Activated naive CD4-positive, alpha-beta T cell treated with anti-CD3 and anti-CD28 coated beads, Interleukin-2, amount 50 U/mL, for 72 hours (primary cell): ENCODE measurements at places on chromosomes 5 and 9. TPM values are rescaled to one million over a fixed set of nuclear protein-coding genes. Genes with fewer than 3 reads are reported as not detected.

Gene FOXD4L5
- total RNA-seq, result 0.23 TPM

Gene RNF224
- not detected for total RNA-seq

Gene BTNL3
- total RNA-seq, result not detected

Gene NME5
- total RNA-seq, result not detected

Gene OMD
- not detected for total RNA-seq

Gene NR4A3
- 19.2 TPM for total RNA-seq

Gene ABO
- total RNA-seq, result not detected

Gene RLN1
- 1.7 TPM for total RNA-seq

Gene TAF1L
- total RNA-seq, result not detected

Gene CCL28
- 4.5 TPM for total RNA-seq

Gene RNF180
- total RNA-seq, result not detected

Gene ARL14EPL
- total RNA-seq, result not detected

Gene NUTM2F
- total RNA-seq, result not detected

Gene ZDHHC12
- total RNA-seq, result 59.9 TPM

Gene MAST4
- 41.7 TPM for total RNA-seq

Gene ACOT12
- total RNA-seq, result not detected

Gene GNG10
- 27.3 TPM for total RNA-seq

Gene RUFY1
- total RNA-seq, result 30.7 TPM

Gene TMEM171
- total RNA-seq, result not detected

Gene PCDHGA7
- total RNA-seq, result not detected

Gene LVRN
- total RNA-seq, result not detected

Gene PTGDS
- not detected for total RNA-seq

Gene OGN
- not detected for total RNA-seq

Gene SLC6A19
- not detected for total RNA-seq

Gene CENPK
- total RNA-seq, result 89.8 TPM

Gene OR4F3
- not detected for total RNA-seq

Gene ADCY2
- total RNA-seq, result not detected

Gene FAXDC2
- total RNA-seq, result not detected

Gene PDZD2
- 0.75 TPM for total RNA-seq

Gene SPATA31A3
- not detected for total RNA-seq

Gene FSTL4
- not detected for total RNA-seq

Gene FAM169A
- 7.8 TPM for total RNA-seq

Gene TEX48
- not detected for total RNA-seq

Gene ANKRD34B
- total RNA-seq, result not detected

Gene ZBED3
- 0.20 TPM for total RNA-seq
